Stimulated activated CD8-positive, alpha-beta memory T cell treated with anti-CD3 and anti-CD28 coated beads, Interleukin-7, amount 100 ng/mL, for 24 hours (primary cell): ENCODE measurements at places on chromosomes 5 and 9.

GRCh38 chr5:126052120-126052519 lies 371.1 kb upstream of the GRAMD2B start:
- DNase-seq, result no peak

- no peak for DNase-seq
These were observed 44.3 kb downstream of the UBE2QL1 start for GRCh38 chr5:6492934-6493333.

- DNase-seq, result no peak
These were observed 12.2 kb upstream of the HMGCR start for GRCh38 chr5:75324791-75325190.

- no peak for DNase-seq
These were observed 19.0 kb downstream of the NACC2 start for GRCh38 chr9:136075881-136076678.

GRCh38 chr5:169175733-169176132 lies 125.2 kb downstream of the SLIT3 start:
- DNase-seq, result no peak
